Smooth muscle cell of the brain vasculature (primary cell): ENCODE measurements at places on chromosomes 6 and 20.

GRCh38 chr6:93177918-93178317 is 241.4 kb downstream of the EPHA7 start:
- DNase-seq = no peak

- DNase-seq = no peak
Measured at GRCh38 chr20:38134427-38135270, 30.4 kb downstream of the TGM2 start.

- DNase-seq = no peak
Measured at GRCh38 chr20:42484790-42485375, 704.8 kb downstream of the PTPRT start.

GRCh38 chr6:41651962-41652657 is 13.8 kb downstream of the MDFI start:
- DNase-seq = no peak

DNA sequence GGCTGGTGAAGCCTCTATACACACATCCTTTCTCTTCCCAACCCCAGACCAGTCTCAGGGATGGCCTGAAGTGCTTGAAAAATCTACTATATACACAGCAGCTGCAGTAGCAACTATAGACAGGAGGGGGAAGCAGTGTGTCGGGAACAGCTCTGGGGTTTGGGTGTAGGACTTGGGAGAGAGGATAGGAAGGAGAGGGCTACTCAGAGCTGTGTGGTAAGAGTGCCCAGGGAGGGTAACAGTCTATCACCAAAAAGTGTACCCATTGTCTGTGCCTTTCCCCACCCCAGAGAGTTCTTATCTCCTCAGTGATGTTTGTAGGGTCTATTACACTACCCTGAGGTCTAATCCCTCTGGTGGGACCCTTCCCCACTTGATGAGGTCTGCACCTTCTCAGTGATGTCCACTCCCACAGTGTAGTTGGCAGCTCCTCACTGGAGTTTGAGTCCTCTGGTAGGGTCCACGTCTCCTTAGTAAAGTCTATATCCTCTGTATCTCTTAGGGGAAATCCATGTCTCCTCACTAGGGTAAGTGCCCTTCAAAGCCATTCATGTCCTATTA is 1.5 kb upstream of the GGT7 start:
- peak; percentile 73 for DNase-seq

DNA sequence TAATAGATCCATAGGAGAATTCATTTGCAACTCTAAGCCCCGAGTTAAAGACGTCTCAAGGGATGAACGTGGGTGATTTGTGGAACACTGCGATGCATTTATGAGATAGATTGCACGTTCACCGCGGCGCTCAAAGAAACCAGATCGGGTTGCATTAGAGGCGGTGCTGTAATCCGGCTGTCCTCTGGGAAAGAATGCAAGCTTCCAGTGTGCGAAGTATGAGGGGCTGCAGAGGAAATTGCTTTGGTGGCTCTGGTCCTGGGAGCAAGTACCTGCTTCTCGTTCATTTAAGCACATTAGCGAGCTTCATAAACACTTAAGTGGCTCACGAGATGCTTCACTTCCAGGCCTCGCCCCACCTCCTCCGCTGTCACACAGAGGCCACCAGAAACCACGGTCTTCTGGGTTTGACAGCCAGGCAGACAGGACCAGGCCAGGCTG is 182.3 kb downstream of the CDH4 start:
- DNase-seq = no peak

GRCh38 chr20:53688085-53688484 is 94.4 kb upstream of the ZNF217 start:
- DNase-seq = no peak

DNA sequence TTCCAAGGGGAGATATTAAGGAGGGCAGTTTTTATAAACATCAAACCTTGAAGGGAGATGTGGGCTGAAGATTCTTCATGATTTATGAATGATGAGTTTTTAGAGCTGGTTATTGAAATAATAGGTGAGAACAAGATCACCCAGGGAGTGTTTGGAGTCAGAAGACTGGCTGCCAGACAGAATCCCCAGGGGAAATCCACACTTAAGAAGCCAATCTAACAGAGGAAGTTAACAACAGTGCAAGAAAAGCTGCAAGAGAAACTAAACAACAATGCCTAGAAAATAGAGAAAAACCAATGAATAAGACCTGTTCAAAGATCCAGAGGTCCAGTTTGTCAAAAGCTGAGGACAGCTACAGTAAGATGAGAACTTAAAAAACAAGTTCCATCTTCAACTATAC is 167.9 kb upstream of the MAN1A1 start:
- no peak for DNase-seq

DNA sequence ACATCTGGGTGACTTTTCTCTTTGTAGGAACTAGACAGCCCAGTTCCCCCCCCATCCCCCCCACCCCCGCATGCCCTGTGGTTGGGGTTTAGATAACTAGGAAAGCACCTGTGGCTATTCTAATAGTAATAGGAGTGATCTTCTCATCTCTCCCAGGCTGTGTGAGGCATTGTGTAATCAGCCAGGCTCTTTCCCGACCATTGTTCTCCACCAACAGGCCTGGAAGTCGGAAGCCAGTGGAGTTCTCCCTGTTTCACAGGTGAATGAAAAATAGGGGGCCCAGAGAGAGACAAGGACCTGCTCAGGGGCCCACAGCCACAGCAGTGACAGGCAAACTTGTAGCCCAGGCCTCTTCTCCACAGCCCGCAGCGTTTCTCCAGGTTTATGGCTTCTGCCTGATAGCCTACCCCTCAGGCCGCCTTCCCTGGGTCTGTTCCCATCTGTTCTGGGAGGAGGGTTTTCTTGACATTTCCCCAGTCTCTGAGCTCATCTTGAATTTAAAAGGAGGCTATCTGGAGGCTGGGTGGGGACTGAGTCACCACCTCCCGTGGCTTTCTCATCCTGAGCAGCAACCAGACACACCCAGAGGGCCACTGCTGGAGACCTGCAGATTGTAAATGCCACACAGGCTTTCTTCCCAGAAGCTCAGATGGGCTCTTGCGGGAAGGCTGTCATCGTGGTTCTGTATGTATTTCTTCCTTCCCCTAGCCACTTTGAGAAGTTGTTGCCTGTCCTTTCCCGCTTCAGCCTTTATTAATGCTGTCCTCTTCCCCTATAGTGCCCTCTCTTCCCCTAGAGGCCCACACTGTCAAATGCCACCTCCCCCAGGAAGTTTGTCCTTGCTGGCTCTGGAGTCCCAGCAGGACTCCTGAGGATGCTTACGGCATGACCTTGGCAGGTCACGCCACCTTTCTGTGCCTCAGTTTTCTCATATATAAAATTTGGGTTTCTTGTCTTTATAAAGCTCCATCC is 75.9 kb upstream of the MYL9 start:
- peak; percentile 65 for DNase-seq

DNA sequence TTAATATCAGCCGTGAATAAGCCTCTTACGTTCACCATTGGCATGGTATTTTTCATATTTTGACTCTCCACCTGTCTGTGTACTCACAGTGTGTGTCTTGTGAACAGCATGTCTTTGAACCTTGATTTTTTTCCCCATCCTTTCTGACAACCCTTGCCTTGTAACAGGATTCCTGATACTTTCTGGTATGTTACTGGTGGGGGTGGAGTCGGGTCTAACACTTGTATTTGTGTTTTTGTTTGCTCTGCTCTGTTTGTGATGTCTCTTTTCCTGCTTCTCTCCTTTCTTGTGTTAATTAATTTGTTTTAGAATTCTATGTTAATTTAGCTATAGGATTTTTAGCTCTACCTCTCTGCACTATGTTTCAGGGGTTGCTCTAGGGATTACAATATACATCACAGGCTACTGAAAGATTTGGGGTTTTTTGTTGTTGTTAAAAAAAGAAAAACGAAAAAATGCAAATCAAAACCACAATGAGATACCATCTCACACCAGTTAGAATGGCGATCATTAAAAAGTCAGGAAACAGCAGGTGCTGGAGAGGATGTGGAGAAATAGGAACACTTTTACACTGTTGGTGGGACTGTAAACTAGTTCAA is 245.1 kb downstream of the CDH4 start:
- no peak for DNase-seq

GRCh38 chr6:46565531-46565930 is 74.3 kb upstream of the RCAN2 start:
- no peak for DNase-seq

GRCh38 chr6:5866547-5867051 is 140.1 kb downstream of the NRN1 start:
- no peak for DNase-seq

- no peak for DNase-seq
Measured at GRCh38 chr6:34714663-34715062, 18.1 kb upstream of the ILRUN start.

DNA sequence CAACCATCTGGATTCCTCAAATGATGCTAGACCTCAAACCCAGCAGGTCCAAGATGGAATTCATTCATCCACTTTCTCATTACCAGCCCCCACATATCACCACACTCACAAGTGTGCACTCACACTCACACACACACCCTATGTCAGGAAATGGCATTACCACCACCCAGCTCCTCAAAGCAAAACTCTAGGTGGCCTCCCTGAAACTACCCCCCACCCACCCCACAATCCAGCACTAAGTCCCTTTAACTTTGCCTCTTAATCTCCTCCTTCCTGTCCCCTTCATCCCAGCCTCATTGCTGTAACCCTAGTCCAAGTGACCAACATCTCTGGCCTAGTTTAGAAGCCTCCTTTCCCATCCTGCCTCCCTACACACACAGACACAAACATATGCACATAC is 109.4 kb downstream of the TNFAIP3 start:
- no peak for DNase-seq

DNA sequence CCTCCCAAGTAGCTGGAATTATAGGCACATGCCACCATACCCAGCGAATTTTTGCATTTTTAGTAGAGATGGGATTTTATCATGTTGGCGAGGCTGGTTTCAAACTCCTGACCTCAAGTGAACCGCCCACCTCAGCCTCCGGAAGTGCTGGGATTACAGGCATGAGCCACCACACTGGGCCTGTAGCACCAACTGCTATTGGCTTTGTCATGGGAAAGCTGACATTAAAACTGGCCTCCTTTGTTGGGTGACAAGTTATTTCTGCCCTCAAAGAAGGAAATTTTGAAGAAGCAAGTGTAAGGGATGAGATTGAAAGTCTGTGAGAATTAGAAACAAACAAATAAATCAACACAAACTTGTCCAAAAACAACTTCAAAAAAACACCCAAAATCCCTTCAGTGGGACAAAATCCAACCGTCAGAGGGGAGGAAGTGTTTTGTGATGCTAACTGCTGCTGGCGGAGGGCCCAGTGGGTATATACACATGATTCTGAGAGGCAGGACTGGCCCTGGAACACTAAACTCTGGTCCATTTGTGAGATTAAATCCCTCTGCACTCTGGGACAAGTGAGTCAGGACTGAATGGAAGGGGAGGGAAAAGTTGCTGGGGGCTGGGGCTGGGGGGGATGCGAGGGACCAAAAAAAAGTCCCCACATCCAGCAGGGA is 87.5 kb upstream of the NAA20 start:
- no peak for DNase-seq

DNA sequence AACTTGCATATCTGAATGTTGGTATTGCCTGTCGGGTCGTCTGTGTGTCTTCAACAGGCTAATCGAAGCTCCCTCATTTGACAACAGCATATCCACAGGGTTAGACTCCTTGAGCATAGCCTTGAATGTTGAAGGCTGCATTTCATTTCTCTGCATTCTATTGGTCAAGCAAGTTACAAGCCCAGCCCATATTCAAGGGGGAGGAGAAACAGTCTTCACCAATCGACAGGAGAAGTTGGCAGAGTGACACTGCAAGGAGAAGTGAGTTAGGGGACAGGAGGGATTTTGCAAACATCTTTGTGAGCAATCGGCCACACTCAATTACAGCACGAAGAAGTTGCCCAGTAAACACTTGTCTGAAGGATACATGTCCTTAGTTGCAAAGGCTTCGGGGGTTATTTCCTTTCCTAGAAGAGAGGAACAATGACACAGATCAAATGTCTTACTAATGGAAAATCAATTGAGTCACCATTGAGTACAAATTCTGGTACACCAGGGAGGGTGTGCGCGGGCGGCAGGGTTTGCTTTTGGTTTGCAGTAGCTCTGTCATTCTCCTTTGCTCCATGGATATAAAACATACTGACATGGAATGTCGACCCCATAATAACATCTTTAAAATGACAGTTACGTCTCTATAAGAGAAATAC is 60.6 kb upstream of the NT5E start:
- no peak for DNase-seq

GRCh38 chr6:154383273-154383672 is 26.7 kb upstream of the IPCEF1 start:
- DNase-seq = no peak

DNA sequence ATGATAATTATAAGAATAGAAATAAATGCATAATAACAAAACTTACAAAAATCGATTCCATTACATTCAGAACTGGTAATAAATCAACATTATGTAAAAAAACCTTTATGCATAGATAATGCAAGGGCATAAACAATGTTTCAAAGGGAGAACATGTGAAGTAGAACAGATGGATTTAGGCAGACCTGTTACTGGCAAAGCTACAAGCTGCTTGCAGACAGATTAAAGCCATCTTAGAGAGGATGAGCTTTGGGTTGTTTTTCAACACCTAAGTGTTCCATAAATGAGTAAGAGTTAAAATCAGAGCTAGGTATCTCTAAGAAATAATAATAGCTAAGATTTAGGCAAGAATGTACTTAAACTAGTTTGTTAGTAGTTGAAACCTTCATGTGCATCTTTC is 37.2 kb downstream of the SNAP25 start:
- no peak for DNase-seq

GRCh38 chr6:135955099-135955498 is 103.6 kb downstream of the PDE7B start:
- DNase-seq = no peak

DNA sequence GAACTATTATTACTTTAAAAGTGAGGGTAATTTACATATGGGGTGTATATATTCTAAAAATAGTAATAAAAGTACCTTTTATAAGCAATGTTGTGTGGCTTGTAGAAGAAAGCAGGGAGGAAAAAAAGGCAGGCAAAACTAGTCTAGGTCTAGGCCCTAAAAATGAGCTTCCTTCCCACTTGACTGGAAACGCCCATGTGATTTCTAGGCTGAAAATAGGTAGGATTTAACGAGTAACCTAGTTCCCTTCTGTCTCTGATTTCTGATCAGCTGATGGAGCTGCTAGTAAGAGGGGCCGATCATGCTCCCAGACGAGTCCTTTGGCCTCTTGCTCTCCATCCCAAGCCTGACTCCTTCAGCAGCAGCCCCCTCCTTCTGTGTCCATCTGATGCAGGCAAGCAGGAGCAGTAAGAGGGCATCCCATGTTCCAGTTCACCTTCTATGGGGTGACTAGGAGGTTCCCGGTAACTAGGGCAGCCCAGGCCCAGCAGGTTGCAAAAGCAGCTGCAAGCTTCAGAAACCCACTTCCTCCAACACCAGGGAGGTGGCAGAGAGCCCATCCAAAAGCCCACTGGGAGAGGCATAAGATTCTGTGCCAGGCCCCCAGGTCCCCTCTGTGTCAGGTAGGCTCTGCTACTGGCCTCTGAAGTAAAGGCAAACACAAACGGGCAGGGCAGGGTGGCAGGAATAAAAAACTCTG is 24.4 kb downstream of the TBC1D20 start:
- no peak for DNase-seq

DNA sequence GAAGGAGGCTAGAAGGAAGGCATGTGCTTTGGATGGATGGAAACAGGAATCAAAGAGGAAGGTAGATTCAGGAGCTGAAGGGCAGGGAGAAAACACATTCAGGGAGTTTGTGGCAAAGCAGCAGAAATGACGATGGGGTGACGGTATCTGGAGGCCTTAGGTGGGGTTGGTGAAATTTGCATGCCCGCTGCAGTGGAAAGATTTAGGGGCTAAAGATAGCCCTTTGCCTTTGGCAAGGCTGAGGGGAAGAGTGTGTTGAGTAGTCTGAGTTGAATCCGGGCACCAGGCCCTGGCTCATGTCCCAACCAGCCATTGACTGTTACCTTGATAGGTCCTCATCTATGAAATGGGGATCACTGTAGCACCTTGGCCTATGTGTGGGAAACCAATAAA is 1.3 kb downstream of the GZF1 start:
- no peak for DNase-seq

GRCh38 chr6:53960311-53960710 is 150.9 kb upstream of the MLIP start:
- no peak for DNase-seq
